ENCODE measurements at places on chromosomes 3 and 15.

DNA sequence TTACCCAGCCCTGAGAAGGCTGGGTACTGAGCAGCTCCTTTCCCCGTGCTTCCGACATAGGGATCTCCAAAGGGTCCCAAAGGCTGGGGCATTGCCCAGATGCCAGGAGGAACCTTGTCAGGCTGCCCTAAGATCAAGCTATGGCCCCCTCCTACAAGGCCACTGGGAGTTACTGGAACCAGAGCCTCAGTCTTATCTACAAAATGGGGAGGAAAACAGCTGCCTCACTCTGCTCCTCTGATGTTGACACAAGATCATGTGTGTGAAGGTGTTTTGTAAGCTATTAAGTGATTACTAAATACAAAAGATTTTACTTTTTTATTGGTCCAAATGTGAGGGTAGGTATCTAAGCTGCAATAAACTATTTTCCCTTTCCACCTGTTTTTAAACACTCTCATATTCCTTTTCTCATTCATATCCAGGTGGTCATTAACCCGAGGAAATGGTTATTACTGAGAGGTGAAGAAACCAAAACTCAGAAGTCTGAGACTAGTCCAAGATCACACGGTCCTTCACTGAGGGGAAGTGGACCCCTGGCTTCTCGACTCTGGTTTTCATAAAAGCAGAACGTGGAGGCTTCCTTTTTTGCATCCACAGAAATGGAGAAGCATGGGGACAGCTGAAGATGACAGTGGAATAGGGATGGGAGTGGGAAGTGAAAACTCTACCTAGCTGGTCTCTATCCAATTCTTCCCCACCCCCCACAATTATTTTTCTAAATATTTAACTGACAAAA lies 1.7 kb downstream of the ARPIN start:
- no peak for DNase-seq

DNA sequence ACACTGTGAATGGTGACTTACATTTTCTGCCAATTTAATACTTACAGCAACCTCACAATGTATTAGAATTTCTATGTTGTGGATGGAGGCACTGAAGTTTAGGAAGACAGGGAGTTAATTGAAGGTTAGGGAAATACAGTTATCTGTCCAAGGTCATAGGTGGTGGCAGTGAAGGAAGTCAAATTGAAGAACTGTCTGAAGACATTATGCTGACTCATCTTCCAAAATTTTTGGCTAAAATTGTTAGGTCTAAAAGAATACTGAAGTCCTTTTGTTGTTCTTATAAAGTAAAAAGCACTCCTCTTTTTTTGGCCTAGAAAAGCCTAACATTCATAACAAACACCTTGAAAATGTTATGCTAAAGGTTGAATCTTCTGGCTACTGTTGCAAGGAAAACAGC lies 27.7 kb downstream of the EMC4 start:
- no peak for DNase-seq

GRCh38 chr15:77495838-77496596 lies 75.3 kb downstream of the HMG20A start:
- DNase-seq, result no peak

DNA sequence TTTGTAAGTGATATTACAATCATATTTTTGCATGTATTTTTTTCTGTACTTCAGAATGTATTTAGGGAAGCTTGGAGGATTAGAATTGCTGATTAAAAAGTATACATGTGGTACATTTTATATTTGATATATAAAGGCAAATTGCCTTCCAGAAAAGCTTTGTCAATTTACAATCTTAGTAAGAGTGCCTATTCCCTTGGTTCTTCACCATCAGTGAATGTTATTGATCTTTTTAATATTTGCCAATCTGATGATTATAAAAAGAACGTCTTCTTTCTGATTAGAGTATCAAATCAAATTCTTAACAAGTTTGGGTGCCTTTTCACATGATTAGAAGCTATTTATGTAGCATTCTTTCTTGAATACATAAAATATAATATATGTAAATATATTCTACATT lies 9.1 kb downstream of the WDR49 start:
- DNase-seq, result no peak

GRCh38 chr3:37330466-37330865 lies 156.1 kb upstream of the LRRFIP2 start:
- no peak for DNase-seq

GRCh38 chr3:193929921-193930646 lies 205.9 kb upstream of the HES1 start:
- DNase-seq, result no peak

DNA sequence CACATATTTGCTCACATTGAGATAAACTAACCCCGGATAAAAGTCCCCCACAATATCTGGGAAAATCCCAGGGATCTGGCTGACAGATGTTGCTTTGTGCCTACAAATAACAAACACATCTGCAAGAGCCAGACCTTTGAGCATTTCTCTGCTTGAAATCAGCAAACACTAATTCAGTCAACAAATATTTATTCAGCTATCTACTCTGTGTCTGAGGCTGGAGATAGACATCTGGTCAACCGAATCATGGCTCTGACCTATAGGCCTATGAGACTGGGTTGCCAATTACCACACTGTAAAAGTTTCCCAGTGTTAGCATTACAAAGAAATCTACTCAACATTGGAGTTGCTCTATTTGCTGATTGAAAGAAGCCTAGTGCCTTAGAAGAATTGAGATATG lies 201.1 kb upstream of the CADPS start:
- DNase-seq, result no peak

DNA sequence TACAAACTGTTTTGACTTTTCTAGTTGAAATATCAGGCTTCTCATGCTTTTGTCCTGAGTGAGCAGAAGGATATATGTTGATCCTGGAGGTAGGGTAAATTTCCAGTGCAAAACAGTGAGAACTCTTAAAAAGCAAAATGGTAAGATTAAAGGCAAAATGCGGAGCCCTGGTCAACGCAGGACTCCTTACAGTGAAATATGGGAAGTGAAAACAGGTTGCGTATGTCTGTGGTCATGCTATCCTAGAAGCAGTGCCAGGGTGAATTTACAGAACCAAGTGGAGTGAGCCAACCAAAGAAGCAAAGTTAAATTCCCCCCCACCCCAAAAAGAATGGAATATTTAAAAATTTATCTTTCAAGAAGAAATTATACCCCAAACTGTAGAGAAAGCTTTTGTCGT lies 256.4 kb downstream of the NR2F2 start:
- no peak for DNase-seq

GRCh38 chr15:58472821-58473581 lies 41.2 kb downstream of the LIPC start:
- no peak for DNase-seq

DNA sequence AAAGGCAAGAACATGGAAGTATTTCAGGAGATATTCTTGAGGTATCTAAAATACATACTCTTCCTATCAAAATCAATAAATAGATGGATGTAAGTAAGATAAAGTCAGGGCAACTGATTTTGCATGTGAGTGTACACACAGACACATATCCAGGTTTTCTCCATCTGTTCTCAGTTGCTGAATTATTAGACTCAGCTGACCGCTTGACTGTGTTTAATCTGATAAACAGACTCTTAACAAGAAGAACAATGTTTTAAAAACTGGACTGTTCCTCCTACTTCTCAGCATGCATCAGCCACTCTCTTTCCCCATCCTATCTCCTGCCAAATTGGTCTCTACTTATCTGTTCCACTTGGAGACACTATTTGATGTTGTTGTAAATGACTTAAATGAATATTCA lies 73.5 kb downstream of the GOLGA8G start:
- DNase-seq, result no peak

DNA sequence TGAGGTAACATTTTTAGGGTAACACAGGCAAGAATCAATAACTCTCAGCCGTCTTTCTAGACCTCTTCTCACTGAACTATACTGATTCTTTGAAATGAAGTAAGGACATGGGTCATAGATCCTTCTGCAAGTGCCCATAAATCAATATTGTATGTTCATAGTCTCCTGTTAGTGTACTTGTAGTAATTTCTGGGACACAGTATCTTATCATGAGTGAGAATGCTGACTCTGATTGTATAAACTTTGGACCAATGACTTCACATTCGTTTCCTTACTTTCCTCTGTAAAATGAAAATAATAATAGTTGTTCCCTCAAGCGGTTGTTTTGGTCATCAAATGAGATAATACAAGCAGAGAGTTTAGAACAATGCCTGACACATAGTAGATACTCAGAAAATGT lies 777.1 kb upstream of the GOLIM4 start:
- DNase-seq, result no peak

DNA sequence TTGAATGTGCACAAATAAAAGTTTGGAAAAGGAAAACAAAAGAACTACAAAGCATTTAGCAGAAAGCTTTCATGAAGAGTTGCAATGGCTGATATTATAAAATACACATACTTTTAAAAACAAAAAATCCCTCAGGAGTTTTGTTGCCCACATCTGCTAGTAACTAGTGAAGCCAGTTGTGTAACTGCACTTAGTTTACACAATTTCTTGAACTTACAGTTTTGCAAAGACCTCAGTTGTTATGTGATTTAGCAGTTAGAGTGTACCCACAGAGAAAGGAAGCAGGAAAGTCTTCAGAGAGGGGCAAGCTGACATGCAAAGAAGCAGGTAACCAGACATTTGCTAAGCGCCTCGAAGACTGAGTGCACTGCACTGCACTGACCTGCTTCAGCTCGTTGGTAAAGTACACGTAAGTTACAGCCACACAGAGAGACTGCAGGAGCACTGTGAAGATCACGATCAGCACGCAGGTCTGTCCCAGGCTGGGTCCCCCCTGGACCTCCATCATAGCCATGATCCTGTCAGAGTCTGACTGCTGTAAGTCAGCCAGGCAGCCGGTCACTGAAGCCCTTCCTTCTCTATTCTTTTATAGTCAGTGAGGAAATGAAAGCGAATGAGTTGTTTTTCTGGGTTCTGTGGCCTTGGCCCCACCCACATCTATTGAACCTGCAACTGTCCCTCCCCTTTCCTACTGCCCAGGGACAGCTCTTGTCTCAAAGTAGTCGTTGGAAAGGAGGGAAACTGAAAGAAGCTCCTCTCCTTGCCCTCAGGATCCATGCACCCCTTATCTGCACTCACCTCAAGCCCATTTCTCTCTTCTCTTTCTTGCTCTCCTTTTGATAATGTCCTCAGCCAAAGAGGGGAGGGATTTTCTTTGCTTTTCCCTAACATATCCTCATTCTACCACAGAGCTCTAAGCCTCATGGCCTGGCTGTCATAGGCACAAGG lies at the start of gene TNFSF10:
Gene TNFSF10, minus strand, starts transcription at position 560 of the 948 bp plus-strand sequence. Its CDS starts 46 bp downstream, at position 514.
- DNase-seq, result peak; percentile 30

- no peak for DNase-seq
These were observed 149.0 kb downstream of the PGPEP1L start for GRCh38 chr15:98858610-98859023.

DNA sequence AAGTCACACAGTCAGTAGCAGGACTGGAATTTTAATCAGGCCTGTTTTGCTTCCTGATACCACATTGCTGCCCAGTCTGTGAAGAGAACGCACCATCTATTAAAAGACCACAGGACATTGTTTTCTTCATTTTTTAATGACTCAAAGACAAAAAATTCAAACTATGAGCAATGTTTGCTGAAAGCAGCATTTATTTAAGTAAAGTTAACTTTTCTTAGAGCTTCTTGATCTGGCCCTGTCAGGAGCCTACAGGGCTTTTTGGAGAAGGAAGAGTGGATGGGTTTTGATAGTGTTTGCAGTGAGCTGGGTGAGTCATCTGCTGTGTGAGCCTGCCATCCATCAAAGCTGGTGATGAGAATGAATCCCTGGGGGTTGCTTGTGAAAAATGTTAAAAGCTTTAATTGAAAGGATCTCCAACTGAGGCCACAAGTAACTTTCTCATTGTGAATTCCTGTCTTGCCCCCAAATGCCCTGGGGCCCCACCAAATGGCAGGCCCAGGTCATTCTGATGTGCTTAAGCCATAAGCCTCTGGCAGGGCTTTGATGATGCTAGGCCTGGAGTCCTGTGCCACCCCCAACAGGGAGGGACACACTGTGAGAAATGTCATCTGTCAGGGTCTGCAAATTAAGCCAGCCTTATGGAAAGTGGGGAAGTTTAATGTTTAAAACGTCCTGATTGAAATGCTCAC lies 136.2 kb upstream of the PFN2 start:
- no peak for DNase-seq

DNA sequence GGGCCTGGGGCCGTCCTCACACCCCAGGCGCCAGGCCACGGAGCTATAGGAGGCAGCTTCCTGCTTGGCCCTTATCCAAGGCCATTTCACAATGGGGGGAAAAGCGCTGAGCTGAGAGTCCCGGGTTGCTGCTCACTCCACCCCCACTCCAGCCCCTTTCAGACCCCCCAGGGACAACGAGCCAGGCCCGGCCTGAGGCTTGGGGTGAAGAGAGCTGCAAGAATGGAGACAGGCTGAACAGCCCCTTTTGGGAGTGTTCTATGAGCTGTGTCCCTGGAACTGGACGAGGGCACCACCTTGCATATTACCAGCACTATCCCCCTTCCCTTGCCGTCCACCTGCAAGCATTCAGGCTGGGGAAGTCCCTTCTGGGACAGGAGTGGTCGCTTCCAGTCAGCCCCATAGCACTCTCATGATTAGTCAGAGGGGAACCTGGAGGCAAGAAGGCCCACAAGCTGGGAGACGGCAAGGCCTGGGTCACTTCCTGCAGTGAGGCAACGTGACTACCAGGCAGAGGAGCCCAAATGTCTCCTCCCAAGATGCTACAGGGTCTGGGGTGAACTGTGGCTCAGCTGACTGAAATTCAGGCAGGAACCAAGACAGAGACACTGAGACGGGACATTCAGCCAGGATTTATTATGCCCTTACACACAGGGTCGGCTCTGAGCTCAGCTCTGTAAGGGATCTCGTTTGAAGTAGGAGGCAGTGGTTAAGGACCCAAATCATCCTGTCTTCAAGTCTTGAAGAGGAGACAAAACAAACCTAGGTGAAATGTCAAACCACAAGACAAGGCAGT lies 8.6 kb upstream of the SRP14 start:
- peak; percentile 22 for DNase-seq

DNA sequence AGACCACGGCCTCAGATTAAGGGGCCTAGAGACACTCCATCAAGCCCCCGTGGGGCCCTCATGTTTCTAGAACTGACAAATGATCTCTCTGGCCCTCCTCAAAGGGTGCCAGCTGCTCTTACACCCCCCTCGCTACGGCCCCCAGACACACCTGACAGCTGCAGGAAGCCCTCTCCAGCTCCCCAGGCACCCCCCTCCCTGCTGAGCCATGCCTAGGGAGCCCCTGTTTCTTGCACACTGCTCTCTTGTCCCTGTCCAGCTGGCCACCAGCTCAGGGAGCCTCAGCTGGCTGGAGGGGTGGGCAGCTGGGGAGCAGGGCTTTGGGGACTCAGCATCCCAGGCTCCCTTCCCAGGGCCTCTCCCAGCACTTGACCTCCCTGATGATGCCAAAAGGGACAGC lies 14.8 kb downstream of the TNK2 start:
- no peak for DNase-seq

- DNase-seq, result no peak
These were observed 40.7 kb downstream of the DLG1 start for GRCh38 chr3:197257711-197258110.

All from T follicular helper cell (primary cell).